Mesenchymal stem cell (in vitro differentiated cells and primary cell): ENCODE measurements at places on chromosomes 4 and X.

DNA sequence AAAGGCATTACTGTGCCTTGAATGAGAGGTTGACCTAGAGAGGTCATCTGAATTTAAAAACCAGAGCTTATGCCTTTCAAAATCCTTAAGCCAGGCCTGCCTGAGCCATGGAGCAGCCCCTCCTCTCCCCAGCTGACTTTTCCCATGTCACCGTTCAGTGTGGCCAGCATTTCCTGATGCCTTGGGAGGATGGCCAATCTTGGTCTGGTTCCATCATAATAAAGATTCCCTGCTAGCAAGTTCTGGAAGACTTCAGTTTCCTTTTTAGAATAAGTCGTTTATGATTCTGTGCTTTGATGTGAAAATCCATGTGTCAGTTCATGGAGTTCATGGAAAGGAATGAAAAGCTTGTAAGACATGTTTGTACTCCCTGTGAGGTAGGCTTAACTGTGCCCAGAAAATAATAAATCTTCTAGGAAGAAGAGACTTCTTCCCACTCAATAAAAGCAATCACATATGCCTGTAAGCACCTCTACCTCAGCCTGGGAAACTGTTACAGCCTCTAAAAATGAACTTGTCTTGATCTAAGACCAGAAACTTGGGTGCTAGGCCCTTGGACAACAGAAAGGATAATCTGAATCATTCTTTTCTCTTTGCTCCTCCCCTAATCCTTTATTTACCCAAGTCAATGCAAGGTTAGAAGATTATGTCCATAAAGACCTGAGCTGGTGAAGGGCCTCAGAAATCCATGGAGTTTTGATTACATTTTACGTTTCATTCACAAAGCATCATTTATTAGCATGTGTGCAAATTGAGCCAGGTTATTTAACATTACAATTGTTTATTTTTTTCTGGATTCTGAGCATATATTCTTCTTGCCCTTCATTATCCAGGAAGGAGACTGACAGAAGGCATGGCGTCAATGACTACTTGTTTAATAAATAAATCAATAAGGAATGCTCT lies 84.0 kb upstream of the TBC1D9 start:
- DNase-seq, result peak; percentile 7

- no peak for DNase-seq
These were observed 80.9 kb downstream of the IL21 start for GRCh38 chr4:122539861-122540465.

- no peak for DNase-seq
These were observed 12.0 kb downstream of the EVC2 start for GRCh38 chr4:5696341-5696740.

DNA sequence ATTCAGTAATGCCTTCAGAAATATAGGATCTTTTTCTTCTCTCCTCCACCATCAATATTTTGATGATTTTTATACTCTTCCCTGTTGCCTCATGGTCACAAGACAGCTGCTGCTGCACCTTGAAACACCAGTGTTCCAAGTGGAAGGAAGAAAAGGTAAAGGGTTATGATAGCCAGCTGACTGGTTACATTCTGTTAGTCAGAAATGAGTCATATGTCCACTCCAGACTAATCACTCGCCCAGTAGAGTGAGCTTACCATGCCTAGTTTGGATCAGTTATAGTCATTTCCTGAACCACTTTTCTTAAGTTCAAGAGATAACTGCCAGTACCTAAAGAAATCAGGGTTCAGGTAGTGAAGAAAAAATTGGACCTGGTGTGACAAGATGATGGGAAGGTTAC lies 532.3 kb upstream of the SMIM31 start:
- no peak for DNase-seq

- no peak for DNase-seq
These were observed 48.8 kb downstream of the PPP2R2C start for GRCh38 chr4:6423575-6423974.
